A549 treated with GW870086 at 1 μM for 4 hours (cell line): ENCODE measurements at places on chromosomes 1 and 21. TPM values are rescaled to one million over a fixed set of nuclear protein-coding genes. Genes with fewer than 3 reads are reported as not detected.

GJA9 gene
- 0.06 to 0.08 TPM (median 0.07 TPM) in 3 of 5 replicates, not detected in the others for total RNA-seq

PIK3CD gene
- total RNA-seq: 6.8 to 7.8 TPM (median 7.4 TPM) in 5 replicates

MIXL1 gene
- not detected in 5 replicates for total RNA-seq

GPATCH2 gene
- total RNA-seq: 6.1 to 9.7 TPM (median 8.6 TPM) in 5 replicates

PLA2G2C gene
- total RNA-seq: not detected in 5 replicates

MEGF6 gene
- 6.1 to 10.7 TPM (median 9.3 TPM) in 5 replicates for total RNA-seq

RAP1GAP gene
- 10.6 to 14.5 TPM (median 13.6 TPM) in 5 replicates for total RNA-seq

MTFR1L gene
- total RNA-seq: 25.1 to 27.2 TPM (median 27.2 TPM) in 5 replicates

DENND1B gene
- total RNA-seq: 2.2 to 3.3 TPM (median 2.9 TPM) in 5 replicates

CFAP410 gene
- total RNA-seq: 6.8 to 9.9 TPM (median 7.6 TPM) in 5 replicates

CRYBG2 gene
- total RNA-seq: 1.4 to 2.1 TPM (median 1.6 TPM) in 5 replicates

GJA5 gene
- 0.05 to 0.09 TPM in 2 of 5 replicates, not detected in the others for total RNA-seq

TSPEAR gene
- not detected in 5 replicates for total RNA-seq

TAF12 gene
- total RNA-seq: 11.4 to 14.7 TPM (median 13.1 TPM) in 5 replicates

THEM5 gene
- not detected in 5 replicates for total RNA-seq

REN gene
- 0.13 TPM in 1 of 5 replicates, not detected in the others for total RNA-seq

KRTAP21-2 gene
- total RNA-seq: not detected in 5 replicates

RCOR3 gene
- 19.5 to 22.3 TPM (median 21.9 TPM) in 5 replicates for total RNA-seq

S100A7A gene
- total RNA-seq: not detected in 5 replicates

ADGRL2 gene
- total RNA-seq: 7.4 to 10.5 TPM (median 9.0 TPM) in 5 replicates

COL11A1 gene
- total RNA-seq: 0.88 to 3.0 TPM (median 2.4 TPM) in 5 replicates

ADORA3 gene
- total RNA-seq: not detected in 5 replicates

RABGGTB gene
- 66.2 to 92.6 TPM (median 71.4 TPM) in 5 replicates for total RNA-seq

NBPF4 gene
- total RNA-seq: 0.05 to 0.14 TPM (median 0.14 TPM) in 3 of 5 replicates, not detected in the others

EVA1C gene
- 48.6 to 58.1 TPM (median 49.3 TPM) in 5 replicates for total RNA-seq

ARHGEF16 gene
- total RNA-seq: 4.8 to 5.8 TPM (median 5.0 TPM) in 5 replicates

ANGPTL3 gene
- total RNA-seq: not detected in 5 replicates

CLCA4 gene
- not detected in 5 replicates for total RNA-seq

NMNAT2 gene
- total RNA-seq: 0.42 to 0.66 TPM (median 0.45 TPM) in 5 replicates

UBE2U gene
- not detected in 5 replicates for total RNA-seq

FMO4 gene
- 0.33 to 1.1 TPM (median 0.54 TPM) in 5 replicates for total RNA-seq

LORICRIN gene
- total RNA-seq: not detected in 5 replicates

HTR1D gene
- 11.9 to 14.2 TPM (median 13.4 TPM) in 5 replicates for total RNA-seq

S100B gene
- total RNA-seq: not detected in 5 replicates

GBP6 gene
- not detected in 5 replicates for total RNA-seq

AXDND1 gene
- 0.16 to 0.51 TPM (median 0.33 TPM) in 4 of 5 replicates, not detected in the other for total RNA-seq

PCAT6 gene
- total RNA-seq: 2.4 to 3.9 TPM (median 3.3 TPM) in 5 replicates

TGFBR3 gene
- total RNA-seq: 3.9 to 5.0 TPM (median 4.9 TPM) in 5 replicates

MTARC2 gene
- total RNA-seq: 9.6 to 11.8 TPM (median 10.2 TPM) in 5 replicates

FBXO44 gene
- 12.8 to 16.8 TPM (median 15.9 TPM) in 5 replicates for total RNA-seq

JTB gene
- 120 to 164 TPM (median 155 TPM) in 5 replicates for total RNA-seq

NBPF11 gene
- 3.9 to 5.0 TPM (median 4.7 TPM) in 5 replicates for total RNA-seq

PTGS2 gene
- total RNA-seq: 4.1 to 7.3 TPM (median 5.7 TPM) in 5 replicates

NTNG1 gene
- not detected in 5 replicates for total RNA-seq

SLC5A3 gene
- total RNA-seq: 2.0 to 3.5 TPM (median 2.6 TPM) in 5 replicates

CCDC17 gene
- 0.23 to 0.50 TPM (median 0.42 TPM) in 5 replicates for total RNA-seq

WNT3A gene
- not detected in 5 replicates for total RNA-seq

CLDN14 gene
- 0.12 TPM in 1 of 5 replicates, not detected in the others for total RNA-seq

ABCD3 gene
- total RNA-seq: 20.5 to 26.9 TPM (median 24.9 TPM) in 5 replicates
